ENCODE measurements at places on chromosomes 6 and 20.

GRCh38 chr20:33680686-33681085, 5.5 kb downstream of the E2F1 start:
- DNase-seq: no peak

DNA sequence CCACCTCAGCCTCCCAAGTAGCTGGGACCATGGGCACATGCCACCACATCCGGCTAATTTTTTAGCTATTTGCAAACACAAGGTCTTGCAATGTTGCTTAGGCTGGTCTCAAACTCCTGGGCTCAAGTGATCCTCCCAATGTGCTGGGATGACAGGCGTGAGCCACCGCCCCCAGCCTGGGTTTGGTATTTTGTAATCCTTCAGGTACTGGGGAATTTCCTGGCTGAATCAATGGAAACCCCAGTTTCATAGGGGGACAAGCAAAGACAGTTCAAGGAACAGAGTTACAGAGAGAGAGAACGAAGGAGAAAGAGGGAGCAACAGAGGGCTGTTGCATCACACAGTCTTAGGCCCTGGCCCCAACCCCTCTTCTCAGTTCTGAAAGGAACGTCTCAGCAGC, 35.7 kb downstream of the RAB44 start:
- DNase-seq: no peak

DNA sequence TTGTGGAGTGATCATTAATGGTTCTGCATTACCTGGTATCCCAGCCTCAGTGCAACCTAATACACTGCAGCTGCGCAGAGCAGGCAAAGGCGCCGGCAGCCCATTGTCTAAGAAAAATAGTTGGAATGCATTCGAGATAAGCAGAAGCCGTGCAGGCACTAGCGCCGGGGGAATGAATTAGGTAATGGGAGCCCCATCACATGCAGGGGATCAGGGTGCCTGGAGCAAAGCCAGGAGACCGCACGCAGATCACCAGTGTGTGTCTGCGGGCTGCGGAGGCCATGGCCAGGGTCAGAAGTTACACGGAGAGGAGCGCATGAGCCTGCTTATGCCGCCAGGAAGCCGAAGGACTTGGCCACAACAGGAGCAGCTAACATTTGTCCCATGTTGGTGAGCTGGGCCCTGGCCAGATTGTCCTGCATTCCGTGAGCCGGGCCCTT, 156.8 kb downstream of the DLL1 start:
- no peak for DNase-seq

GRCh38 chr6:4323322-4323721, 187.9 kb upstream of the ECI2 start:
- DNase-seq: no peak

DNA sequence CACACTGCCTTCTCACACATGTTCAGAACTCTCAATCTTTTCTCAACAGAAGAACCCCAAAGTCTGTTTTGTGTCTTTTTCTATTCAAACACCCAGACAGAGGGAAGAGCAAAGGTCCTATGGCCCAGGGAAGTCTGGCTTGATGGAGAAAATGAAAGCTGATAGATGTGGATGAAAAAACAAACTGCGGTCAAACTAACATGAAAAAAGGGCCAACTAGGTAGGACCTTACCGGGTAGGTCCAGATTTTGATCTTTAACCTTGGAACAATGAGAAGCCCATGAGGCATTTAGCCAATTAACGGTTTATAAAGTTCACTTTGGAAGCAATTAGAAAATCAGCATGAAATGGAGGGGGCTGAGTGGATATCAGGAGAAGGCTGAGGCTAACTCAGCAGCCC, 507.7 kb upstream of the SLC35B3 start:
- no peak for DNase-seq

- DNase-seq: no peak
These were observed 16.5 kb downstream of the REPS1 start for GRCh38 chr6:138971601-138972000.

- no peak for DNase-seq
These were observed 199.4 kb downstream of the PHACTR1 start for GRCh38 chr6:12916006-12916405.

All from NCI-H446 treated with DMSO at 0.1 percent for 48 hours (cell line).